ENCODE measurements at places on chromosomes 12 and 14.

GRCh38 chr12:74488134-74488533 lies 49.5 kb upstream of the ATXN7L3B start:
- DNase-seq = no peak

DNA sequence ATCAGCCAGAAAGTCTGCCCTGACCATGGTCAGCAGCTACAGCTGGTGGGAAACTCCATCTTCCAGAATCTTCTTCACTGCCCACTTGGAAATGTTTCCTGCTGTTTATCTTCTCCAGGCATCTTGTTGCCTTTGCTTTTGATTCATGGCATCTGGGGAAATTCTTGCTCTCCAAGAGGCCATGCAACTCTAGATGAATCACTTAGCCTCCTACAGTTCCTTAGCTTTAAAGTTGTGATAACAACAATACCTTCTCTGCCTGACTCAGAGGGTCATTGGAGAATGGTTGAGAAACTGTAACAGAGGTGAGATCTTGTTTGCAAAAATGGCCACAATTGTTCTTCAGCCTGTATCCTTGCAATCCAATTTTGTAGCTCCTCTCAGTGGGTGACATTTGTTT lies 121.0 kb upstream of the VRK1 start:
- DNase-seq = no peak

- DNase-seq = no peak
Observed at GRCh38 chr14:30779210-30779609, 95.1 kb upstream of the COCH start.

DNA sequence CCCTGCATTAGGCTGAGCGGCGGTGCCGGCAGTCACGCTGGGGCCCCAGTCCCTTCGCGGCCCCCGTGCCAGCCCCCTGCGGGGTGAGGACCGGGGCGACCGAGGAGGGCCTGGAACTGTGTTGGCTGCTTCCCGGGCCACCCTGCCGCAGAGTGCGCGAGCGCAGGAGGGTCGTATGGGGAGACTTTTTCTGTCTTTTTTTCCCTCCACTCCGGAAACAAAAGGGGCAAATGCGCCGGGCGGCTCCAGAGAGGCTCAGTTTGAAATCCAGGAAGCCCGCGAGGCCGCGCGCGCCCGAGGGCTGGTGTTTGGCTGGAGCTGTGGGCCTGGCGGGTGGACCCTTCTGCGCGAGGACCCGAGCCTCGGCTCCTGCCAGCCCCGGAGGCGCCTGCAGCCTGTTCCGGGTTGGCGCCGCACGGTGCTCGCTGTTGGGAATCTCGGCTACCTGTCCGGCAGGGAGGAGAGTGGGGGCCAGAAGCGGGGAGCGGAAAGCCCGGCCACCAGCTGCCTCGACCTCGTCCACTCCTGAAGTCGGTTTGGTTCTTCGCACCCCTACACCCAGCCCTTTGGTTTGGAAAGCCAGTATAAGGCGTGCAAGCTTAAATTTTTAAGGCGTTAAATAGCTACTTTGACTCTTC lies 638 bp downstream of the PLEKHG3 start:
- no peak for DNase-seq

GRCh38 chr14:49953196-49953595 lies 60.3 kb downstream of the ARF6 start:
- DNase-seq = no peak

DNA sequence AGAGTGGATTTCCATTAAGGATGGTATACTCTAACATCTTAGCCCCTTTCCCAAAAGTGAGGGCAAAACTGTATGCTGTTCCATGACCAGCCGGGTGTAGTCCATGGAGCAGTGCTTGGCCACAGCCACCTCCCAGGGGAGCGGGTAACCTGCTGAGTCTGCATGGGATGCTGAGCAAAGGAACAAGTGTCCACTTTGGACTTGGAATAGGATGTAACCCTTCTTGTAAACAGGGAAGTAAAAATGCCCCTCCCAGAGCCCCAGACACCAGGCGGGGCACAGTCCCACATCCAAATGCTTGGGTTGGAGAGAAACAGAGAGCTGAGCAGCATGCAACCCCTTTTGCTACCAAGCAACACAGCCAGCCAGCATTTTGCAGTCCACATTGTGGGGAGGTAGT lies 65.6 kb downstream of the ACTN1 start:
- no peak for DNase-seq
